ENCODE measurements at places on chromosomes 1 and 21.

DNA sequence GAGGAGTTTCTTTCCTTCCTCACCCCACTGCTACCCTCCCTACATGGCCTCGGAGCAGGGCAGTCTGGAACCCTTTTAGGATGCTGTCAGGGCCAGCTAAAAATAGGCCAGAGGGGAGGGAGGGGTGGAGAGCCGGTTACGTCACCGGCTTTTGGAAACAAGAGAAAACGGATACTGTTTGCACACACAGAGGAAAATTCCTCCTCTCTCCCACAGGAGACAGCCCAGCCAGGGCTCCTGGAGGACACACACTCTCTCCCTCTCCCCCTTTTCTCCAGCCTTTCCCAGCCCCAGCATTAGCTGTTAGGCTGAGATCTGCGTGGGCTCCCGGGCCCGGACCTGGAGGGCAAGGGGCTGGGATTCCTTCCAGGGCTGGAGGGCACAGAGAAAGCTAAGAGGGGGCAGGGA lies 20.0 kb upstream of the ALDH4A1 start:
- peak; percentile 59 for DNase-seq

DNA sequence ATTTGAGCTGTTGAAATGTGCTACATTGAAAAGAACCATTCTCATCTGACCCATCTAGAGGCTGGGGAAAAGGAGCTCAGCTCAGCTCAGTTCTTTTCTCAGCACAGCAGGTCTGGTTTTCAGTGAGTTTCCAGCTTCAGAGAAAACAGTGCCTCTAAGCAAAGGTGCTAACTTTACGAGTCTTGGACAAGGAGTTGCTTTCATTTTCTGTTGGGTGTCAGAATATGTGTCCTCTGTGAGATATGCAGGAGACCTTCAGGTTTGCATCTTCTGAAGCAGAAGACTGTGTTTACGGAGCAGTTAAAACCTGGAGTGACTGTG lies 321.3 kb upstream of the USP24 start:
- DNase-seq: no peak

DNA sequence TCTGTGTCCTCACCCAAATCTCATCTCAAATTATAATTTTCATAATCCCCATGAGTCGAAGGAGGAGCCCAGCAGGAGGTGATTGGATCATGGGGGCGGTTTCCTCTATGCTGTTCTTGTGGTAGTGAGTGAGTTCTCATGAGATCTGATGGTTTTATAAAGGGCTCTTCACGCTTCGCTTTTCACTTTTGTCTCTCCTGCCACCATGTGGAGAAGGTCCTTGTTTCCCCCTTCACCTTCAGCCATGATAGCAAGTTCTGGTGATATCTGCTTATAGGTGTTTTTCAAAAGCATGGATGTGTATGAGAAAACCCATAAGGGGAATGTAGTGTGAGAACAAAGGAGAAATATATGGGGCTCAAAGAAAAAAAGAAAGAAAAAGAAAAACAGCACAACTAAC lies 405.9 kb upstream of the RGS18 start:
- no peak for DNase-seq

- DNase-seq: no peak
Measured at GRCh38 chr1:63723602-63724001, 50.2 kb upstream of the ROR1 start.

GRCh38 chr1:53401813-53402745 lies 57.1 kb upstream of the DMRTB1 start:
- DNase-seq: no peak

DNA sequence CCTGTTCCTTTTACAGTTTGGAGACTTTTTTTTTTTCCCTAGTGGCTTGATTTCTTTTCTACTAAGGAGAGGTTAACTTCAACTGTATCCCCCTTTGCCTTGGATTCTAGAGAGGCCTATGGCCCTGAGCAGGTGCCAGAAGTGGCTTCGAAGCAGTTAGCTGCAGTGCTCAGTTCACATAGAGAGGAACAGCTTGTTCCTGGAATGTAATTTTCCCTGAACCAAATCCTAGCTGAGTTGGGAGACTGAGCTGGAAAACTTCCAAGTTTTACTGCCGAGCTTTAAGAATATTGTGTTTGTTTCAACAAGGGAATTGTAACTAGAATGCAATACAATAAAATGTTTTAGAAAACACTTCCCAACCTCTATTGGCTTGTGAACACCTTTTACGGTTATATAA lies 17.5 kb downstream of the RD3 start:
- no peak for DNase-seq

DNA sequence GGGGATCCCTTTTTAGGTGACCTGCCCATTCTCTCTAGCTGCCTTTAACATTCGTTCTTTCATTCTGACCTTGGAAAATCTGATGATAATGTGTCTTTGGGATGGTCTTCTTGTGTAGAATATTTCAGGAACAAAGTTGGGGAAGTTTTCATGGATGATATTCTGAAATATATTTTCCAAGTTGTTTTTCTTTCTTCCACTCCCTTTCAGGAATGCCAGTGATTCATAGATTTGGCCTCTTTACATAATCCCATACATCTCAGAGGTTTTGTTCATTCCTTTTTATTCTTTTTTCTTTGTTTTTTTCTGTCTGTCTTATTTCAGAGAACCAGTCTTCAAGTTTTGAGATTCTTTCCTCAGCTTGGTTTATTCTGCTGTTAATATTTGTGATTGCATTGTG lies 13.9 kb upstream of the SCMH1 start:
- DNase-seq: no peak

GRCh38 chr1:52059321-52059720 lies 3.2 kb downstream of the BTF3L4 start:
- DNase-seq: no peak

GRCh38 chr1:96364576-96364975 lies 357.0 kb upstream of the PTBP2 start:
- no peak for DNase-seq

DNA sequence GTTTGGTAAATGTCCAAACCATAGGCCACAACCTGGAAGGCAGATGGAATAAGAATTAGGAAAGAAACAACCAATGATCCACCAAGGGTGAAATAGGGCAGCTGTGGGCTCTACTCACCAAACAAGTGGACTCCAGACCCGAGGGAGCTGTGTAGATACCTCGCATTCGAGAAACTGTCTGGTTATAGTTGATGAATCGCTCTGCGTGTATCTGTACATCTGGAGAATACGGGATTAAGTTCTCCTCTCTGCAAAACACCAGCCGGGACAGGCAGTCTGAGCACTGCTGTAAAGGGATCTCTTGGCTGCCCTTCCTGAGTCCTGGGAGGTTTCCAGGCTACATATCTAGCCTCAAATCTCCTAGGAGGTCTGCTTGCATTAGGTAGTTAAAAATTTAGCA lies 9.4 kb upstream of the UBR4 start:
- DNase-seq: no peak

DNA sequence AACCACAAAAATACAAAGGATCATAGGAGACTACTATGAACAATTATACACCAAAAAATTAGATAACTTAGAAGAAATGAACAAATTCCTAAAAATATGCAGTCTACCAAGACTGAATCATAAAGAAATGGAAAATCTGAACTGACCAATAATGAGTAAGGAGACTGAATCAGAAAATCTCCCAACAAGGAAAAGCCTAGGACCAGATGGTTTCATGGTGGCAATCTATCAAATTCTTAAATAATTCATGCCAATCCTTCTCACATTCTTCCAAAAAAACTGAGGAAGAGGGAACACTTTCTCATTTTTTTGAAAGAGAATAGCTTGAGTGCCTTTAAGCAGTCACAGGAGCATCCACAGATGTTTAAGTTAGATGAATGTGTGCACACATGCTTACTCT lies 31.8 kb upstream of the DISP1 start:
- DNase-seq: no peak

- no peak for DNase-seq
Measured at GRCh38 chr1:50424884-50425375, 1.7 kb upstream of the DMRTA2 start.

- DNase-seq: no peak
Measured at GRCh38 chr1:19484798-19485361, 459 bp downstream of the CAPZB start.

- no peak for DNase-seq
Measured at GRCh38 chr21:31289702-31290101, 54.4 kb downstream of the TIAM1 start.

GRCh38 chr1:226737819-226738420 lies 1.2 kb downstream of the ITPKB start:
- peak; percentile 31 for DNase-seq

GRCh38 chr1:214503553-214503952 lies 47.8 kb downstream of the PTPN14 start:
- DNase-seq: no peak

DNA sequence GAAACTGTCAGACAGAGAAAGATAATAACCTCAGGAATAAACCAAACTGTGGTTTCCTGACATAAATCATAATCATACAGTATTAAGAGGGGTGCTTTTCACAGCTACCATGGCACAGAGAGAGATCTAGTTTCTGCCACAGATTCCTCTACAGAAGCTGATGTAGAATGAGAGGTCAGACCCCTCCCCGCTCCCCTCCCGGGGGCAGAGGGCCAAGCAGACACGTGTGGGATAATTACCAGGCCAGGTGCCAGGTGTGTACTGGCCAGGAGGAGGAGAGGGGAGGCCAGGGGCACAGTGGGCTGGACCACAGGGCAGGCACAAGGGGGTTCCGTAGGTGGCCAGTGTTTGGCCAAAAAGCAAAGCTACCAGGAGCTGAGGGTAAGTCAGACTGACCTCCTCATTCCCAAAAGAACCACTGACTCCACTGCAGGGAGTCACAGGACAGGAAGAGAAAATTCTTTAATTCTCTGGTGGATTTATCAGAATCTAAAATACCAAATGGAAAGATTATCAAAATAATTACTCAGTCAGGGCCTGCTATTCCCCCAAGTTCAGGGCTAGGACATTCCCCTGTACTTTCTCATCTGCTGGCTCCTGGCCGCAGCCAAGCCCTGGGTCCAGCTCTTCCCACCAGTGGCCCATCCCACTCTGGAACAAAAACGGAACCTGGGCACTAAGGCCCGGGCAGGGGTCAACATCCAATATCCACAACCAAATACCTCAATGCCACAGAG lies 30.0 kb downstream of the C2CD2 start:
- no peak for DNase-seq

DNA sequence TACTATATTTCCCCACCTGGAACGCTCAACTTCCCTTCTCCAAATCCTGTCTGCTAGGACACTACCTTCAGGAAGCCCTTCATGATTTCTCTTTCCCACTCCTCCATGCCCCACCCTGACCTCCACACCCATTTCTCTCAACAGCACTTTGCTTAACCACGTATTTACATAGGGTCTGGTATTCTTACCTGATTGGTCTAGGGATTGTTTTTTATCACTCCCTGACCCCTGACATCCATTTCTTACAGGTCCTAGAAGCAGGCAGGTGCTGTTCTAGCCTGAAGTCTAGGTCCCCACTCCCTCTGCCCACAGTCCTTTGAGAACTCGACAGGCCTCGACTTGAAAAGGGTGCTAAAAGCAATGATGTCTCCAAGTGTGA lies 47.5 kb downstream of the DMAP1 start:
- no peak for DNase-seq

GRCh38 chr1:53498555-53499131 lies 39.4 kb downstream of the DMRTB1 start:
- DNase-seq: no peak

DNA sequence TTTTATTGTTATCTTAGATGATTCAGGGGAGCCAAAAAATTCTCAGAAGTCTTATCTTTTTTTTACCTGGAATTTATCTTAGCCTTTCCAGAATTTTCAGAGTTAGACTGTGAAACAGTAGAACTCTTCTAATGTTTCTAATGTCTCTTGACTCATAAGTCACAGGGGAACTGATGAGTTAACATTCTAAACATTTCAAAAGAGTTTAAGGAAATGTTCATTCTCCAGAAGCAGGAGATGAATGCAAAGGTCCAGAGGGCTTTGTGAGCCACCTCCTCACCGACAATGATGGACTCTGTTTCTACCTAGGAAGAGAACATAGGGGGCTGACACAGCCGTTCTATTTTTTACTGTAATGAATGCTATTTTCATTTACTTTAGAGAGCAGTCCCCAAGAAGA lies 157.5 kb downstream of the BRINP2 start:
- DNase-seq: no peak

- DNase-seq: no peak
Measured at GRCh38 chr1:166888373-166889111, 12.5 kb upstream of the TADA1 start.

All from H54 (cell line).